ENCODE measurements at places on chromosomes 2 and 18.

- DNase-seq = no peak
Measured at GRCh38 chr2:190930411-190930810, 49.8 kb downstream of the GLS start.

DNA sequence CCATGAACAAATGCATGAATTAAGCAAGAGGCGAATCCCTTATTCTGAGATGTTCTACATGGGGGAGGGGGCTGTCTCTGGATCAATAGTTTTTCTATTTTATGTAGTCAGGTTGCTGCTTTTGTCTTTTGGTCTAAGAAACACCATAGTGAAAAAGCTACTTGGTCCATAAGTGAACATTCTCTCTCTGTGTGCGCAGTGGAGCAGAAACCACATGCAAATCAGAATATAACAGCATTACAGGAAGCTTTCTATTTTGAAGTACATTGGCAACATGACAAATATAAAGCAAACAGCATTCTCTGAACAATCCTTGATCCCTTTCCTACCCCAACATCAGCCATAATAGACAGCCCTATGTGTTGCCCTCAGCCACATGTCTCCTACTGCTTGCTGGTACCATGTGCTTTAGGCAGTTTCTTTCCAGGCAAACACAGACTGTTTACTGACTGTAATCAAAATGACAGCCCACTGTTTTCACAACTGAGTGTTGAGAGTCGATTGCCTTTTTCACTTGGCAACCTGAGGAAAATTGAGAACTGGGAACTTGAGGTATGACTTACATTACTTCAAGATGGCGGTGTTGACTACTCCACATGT lies 10.6 kb downstream of the SCN3A start:
- no peak for DNase-seq

GRCh38 chr18:56716692-56717146 lies 65.6 kb downstream of the WDR7 start:
- no peak for DNase-seq

- DNase-seq = no peak
Measured at GRCh38 chr2:218005028-218005427, 2.2 kb upstream of the TNS1 start.

GRCh38 chr2:225083276-225083675 lies 41.0 kb upstream of the DOCK10 start:
- no peak for DNase-seq

DNA sequence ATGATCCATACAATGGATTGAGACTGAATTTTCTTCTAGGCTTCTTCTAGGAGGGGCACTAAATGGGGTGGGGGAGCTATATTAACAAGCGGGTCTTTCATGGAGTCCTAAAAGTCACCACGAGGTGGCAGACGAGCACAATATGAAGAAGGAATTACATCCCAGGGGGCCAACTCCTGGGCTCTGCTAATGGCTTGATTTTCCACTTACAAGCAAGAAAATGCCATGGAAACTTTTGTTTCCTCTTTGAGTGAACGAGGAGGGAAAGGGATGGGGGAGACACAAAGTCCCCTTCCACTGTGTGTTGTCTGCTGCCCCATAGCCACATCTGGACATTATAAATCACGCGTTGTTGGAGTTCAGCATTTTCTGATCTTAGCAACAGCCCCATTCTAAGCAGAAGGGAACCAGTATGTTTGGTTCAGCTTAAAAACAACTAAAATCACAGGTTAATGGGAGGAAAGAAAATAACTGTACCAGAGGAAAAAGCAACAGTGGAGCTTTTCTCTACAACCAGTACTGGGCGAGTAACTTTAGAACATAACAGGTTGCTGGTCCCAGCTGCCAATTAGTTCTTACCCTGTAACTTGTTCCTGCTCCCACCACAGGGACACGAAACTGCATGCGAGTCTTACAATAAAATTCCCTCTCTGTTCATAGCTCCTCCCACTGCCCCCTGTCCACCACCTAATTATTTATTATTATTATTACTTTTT lies 285.0 kb upstream of the PARD3B start:
- peak; percentile 26 for DNase-seq

DNA sequence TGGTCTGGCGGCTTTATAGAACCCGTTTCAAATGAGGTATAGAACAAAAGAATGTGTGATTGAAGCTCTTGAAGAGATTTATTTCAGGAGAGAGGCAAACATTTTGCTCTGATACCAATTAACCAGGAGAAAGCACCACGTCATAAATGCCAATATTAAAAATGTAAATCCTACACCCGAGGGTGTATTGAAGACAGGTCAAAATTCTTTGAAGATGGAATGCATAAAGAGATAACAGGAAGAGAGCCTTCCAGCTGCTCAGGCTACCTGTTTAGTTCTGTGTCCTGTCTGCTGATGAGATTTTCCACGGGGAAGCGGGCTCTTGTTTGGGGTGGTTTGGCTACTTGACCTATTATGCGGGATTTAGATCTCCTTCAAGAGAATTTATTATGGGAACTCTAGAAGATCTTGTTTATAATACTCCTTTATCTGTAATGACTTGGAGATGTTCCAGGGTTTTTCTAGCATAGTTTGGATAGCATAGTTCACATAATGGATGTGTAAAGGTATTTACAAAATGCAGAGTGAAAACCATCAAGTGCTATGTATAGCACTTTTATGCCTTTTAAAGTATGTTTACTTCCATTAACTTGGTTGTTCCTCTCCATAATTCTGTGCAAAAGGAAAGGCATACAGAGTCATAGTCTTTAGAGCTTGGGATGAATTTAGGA lies 204.5 kb upstream of the SPRED2 start:
- no peak for DNase-seq

DNA sequence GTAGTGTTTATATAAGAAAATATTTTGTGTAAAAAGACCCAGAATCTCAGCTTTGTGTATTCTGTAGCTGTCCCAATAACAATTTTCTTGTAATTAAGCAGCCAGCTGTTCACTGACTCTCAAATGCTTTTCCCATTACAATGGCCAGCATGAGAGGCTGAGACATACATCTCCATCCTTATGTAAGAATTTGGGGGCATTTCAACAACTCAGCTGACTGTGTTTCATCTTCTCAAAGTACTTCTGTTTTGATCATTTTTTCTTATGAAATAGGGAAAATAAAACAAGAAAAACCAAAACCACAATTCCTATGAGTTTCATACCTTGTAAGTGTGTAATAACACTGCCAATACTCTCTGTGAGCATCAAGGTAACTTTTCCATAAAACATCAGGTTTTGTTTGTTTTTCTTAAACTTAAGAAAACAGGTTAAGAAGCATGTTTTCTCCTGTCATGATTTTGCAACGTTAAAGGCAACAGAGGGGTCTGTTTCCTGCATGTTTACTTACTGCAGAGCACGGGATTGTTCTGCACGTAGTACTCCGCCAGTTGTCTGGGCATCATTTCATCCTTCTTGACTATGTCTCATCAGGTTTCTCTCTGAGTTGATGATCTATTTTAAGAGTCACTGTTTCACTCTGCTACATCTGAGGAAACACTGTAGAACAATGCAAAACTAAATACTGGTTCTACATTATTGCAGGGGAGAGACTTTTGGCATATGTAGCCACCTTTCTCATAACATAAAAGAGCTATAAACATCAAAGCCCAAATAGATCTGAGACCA lies 62.9 kb upstream of the CYRIA start:
- no peak for DNase-seq

DNA sequence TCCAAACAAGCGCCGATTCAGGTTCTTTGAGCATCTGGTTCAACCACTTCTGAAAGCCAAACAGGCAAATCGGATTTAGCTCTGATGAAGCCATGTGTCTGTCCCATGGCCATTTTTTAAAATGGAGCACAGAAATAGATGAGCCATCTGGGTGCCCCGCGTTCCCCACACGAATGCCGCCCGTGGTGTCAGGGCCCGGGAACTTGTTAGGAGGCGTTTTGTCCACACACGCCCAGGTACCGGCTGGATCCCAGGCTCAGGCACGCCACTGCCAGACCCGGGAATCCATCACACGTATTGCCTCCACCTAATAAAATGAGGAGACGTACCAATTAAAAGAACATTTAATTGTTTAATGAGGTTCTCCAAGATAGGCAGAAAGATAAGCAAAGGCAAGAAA lies 374.4 kb upstream of the SALL3 start:
- DNase-seq = no peak

DNA sequence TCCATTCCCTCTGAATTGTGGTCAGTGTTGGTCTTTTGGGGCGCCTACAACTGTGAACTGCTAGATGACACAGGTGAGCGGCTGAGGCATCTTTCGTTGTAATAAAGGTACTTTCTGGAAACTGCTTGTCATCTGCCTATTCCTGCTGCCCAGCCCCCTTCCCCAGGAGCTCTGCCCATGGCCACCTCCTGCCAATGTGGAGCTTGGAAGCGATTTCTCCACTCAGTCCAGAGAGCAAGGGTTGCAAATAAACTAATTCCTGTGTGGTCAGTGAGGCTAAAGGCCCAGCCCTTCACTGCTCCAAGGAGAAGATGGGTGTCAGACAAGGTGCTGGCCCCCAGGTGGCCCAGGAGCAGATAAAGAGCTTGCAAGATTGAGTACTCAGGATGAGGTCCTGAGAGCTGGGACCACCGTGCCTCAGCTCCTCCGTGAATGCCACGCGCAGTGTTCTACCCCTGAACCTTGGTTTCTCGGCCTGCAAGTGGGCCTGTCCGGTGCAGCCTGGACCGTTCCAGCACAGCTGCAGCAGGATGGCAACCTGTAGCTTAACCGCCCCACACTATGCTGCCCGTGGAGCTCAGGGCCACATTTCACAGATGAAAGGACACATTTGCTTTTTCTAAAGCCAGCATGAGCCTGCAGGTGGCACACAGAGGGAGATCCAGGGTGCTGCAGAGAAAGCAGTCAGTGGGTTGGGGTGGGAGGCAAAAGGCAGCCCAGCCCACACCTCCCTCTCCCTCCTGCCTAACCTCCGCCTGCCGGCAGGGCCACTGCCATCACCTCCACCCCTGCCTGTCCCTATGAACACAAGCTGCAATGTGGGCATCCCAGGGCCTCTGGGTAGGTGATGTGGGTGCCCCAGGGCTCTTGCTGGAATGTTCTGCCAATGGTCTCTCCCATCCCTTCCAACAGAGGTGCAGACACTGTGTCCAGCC lies 78.7 kb upstream of the OTOF start:
- no peak for DNase-seq

DNA sequence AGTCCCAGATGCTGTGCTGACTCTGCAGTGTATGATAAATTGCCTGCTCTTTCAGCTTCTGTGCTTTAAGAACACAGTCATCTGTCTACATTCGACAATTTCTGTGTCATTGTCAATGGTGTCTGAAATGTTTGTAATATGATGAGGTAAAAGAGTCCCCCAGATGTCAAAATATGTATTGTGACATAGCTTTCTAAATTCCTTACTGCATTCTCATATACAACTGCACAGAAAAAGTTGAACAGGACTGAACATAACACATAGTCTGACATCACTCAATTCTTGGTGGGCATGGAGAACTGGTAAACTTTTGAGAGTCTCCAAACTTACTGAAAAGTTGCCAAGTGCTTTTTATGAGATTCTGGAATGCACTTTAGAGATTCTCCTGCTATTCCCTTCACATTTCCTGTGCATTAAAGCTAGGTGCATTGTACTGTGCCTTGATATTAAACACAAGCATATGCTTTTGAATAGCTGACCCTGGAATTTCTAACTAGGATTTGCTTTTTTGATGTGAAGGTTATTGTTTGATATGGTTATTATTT lies 48.1 kb upstream of the ARHGAP28 start:
- no peak for DNase-seq

DNA sequence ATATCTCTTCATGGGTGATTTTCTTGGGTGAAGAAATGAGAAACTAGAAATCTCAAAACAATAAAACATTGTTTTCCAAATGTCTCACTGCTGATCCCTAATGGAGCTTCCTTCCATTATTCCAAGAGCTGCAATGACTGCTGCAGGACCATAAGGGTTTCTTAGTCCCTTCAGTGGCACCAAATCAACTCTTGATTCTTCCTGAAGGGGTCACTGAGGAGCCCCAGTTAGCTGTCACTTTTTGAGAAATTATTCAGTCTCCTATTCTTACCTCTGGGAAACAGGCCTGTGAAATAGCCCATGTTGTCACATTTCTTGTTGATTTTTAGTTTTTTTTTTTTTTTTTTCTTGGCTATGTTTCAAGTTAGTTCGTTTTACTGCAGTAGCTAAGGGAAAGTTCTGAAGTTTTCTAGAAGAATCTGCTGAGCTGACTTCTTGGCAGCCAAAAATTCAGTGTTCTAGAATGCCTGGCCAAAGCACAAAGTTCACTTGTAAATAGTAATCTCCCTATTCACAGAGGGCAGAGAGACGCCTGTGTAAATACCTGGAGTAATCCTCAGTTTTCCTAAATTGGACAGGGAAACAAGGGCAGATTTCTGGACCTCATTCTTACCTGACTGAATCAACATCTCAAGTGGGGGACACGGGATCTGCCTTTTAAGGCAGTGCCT lies 480.0 kb downstream of the RIT2 start:
- no peak for DNase-seq

DNA sequence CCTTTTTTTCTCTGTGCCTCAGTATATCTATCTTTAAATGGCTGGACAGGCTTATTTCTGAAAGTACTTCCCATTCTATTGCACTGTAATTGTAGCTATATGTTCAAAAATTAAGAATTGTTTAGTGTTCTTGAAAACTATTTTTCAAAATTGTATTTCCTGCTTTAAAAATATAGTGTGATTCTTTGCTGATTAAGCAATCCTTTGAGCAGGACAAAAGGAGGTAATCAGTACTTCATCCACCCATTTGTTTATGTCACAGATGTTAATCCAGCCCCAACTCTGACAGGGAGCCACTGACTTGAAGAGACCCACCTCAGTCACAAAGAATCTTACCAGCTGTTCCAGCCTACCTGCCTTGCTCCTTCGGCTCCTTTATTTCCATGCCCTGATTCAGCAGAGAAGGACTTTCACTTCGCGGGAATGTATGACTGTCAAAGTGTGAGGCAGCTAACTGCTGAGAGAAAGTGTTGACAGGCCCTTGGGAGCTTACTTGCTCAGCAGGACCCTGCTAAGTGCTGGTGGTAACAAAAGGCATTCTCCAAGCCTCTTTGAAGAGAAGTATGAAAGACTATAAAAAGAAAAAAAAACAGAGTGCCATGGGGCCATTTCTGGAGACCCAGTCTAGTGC lies 393.3 kb upstream of the CYRIA start:
- no peak for DNase-seq

- DNase-seq = no peak
Measured at GRCh38 chr2:158266111-158266510, 164.4 kb downstream of the UPP2 start.

DNA sequence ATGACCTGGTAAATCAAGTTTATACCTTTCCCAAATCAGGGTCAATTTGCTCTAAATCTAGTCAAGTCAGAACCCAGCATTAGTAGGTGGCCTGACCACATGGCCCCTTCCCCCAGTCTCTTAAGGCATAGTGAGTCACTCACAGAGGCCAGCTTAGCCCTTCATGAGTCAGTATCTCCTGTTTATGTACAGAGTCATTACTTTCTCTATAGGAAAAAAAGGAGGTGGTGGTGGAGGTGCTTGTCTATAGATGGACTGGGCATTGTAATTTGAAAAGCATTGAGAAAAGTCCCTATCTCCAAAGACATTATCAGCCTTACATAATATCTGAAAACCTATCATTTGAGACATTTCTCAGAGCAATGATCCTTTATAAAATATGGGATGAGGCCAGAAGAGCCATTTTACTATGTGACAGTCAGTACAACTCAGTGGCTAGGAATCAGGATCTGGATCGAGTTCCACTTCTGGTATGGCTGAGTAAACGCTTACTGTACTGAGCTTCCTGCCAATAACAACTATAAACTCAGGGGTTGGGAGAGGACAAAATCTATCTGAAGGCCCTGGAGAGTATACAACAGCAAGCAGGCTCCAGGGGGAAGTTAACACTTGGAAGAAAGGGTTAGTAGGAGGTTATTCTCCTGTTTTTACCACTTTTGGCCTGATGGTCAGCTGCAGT lies 22.5 kb upstream of the SIGLEC15 start:
- peak; percentile 81 for DNase-seq
